ENCODE measurements at places on chromosomes 3 and 15.

DNA sequence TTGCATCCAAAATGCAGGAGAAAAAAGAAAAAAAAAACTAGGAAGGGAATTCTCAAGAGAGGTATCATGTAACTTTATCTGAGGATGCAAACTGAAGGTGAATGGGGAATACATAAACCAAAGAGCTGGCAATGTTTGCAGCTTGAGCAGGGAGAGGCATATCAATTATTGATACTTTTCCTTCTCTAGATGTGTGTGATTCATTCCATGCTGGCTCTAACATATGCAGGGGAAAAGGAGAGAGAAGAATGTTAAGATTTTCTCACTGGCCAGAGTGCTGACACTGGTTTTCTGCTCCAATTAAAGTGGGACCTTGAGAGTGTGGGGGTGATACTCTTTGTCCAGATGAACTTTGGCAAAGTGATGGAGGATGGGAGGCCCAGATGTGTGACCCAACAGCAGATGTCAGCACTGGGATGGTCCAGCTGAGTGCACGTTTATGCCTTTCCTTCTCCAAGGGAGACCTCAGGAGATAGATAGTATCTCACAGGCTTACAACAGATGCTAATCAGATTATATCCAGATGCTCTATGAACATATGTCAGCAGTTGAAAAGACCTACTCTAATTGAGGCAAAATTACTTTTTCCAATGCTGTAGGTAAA is 50.0 kb upstream of the PSMD6 start:
- no peak overlapping the region for H3K4me3 ChIP-seq
- no peak overlapping the region for H3K27ac ChIP-seq
- no peak for DNase-seq
- no peaks in the 10 kb centered on the region for H3K36me3 ChIP-seq

DNA sequence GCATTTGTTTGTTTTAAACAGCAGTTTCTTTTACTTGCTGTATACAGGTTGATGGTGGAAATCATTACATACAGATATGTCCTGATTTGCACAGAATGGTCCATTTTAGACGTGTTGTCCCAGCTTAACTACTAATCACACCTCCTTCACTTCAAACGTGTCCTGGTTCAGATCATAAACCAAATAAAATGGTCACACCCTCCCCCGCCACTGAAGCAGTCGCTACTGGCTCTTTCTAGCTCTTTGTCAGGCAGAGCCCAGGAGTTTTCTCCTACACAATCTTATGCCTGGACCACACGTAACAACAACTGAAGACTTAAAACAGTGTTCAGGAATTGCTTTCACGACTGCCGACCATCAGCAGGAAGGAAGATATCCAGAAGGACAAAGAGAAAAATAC is 73.6 kb downstream of the MESD start:
- no peaks in the 10 kb centered on the region for H3K4me1 ChIP-seq
- H3K27me3 ChIP-seq, result no peaks in the 10 kb centered on the region
- no peaks in the 10 kb centered on the region for H3K36me3 ChIP-seq

GRCh38 chr3:148090156-148090555 is 607.5 kb upstream of the AGTR1 start:
- H3K27me3 ChIP-seq, result no peaks in the 10 kb centered on the region
- H3K4me1 ChIP-seq, result no peaks in the 10 kb centered on the region
- no peak overlapping the region for H3K4me3 ChIP-seq
- no peaks in the 10 kb centered on the region for H3K36me3 ChIP-seq
- DNase-seq, result no peak
- H3K27ac ChIP-seq, result no peak overlapping the region

DNA sequence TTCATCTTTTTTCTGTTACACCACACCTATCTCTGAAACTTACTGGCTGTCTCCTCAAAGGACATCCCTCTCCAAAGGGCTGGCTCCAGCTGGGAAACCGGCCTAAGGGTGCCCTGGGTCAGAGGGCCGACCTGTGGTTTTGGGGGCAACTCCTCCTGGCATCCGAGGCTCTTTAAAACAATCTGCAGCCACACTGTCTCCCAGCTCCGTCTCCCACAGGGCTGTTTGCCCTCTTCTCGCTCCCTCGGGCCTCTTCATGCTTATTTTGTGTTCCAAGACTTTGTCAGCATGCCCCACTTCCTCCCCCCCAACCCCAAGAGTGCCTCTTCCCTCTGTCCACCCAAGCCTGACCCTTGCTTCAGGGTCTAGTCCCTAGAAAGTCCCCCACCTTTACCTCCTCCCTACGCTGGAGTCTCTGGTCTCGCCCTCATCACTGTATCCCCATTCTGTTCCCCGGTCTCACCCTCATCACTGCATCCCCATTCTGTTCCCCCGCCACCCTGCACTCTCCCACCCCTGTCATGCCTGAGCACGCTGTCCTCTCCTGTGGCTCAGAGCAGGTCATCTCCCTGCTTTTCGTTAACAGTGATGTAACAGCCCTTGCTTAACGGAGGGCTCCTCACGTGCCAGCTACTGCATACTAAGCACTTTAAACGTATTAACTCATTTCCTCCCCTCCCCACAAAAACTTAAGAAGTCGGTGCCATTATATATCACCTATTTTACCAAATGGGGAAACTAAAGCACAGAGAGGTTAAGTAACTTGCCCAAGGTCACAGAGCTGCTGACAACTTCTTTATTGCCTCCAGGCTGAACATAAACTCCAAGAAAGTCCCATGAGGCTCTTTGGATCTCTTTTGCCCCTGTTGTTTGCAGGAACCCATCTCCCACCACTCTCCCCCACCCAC is 1.1 kb upstream of the CSK start:
- no peaks in the 10 kb centered on the region for H3K36me3 ChIP-seq
- no peak for DNase-seq
- no peaks in the 10 kb centered on the region for H3K27me3 ChIP-seq
- H3K27ac ChIP-seq, result peak overlapping the region; percentile 98
- H3K4me1 ChIP-seq, result peaks cover 76% of the 10 kb centered on the region

DNA sequence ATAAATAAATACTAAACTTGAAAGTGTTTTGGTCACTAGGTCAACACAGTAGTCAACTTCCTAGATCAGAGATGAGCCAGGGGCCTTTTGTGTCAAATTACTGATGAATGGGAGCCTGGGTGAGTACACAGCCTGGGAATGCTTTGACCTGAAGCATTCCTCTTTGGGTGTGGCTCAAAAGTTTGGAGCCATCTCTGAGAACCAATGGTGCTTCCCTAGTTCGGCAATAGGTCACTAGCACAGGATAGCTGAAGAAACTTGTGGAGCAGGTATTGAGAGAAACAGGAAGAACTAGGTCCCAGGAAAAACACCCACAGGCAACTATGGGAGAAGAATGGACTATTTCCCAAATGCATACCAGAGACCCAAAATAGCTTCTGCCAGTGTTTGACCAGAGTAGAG is 56.6 kb upstream of the PLXND1 start:
- H3K27ac ChIP-seq, result no peak overlapping the region
- H3K4me3 ChIP-seq, result no peak overlapping the region
- DNase-seq, result no peak
- H3K4me1 ChIP-seq, result peaks cover 15% of the 10 kb centered on the region
- H3K27me3 ChIP-seq, result no peaks in the 10 kb centered on the region

GRCh38 chr15:84631706-84632272 is 22.3 kb downstream of the WDR73 start:
- H3K27ac ChIP-seq, result peak overlapping the region; percentile 85
- H3K4me1 ChIP-seq, result peaks cover 39% of the 10 kb centered on the region
- no peak for DNase-seq
- no peaks in the 10 kb centered on the region for H3K27me3 ChIP-seq
- H3K4me3 ChIP-seq, result peak overlapping the region; percentile 73
- peaks cover 6% of the 10 kb centered on the region for H3K36me3 ChIP-seq

DNA sequence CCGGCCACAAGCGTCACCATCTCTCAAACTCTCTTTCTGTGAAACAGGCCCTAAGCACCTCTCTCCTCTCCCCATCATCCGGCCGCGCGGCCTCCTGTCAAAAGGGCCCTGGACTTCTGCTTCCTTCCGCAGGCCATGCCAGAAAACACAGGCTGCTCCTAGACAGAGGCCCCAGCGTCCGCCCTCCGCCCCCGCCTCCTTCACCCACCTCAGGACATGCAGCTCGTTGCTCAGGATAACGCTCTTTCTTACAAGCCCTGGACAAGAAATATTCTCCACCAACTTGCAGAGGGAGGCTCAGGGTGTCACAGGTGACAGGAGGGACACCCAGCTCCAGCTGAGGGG is 212.0 kb downstream of the XXYLT1 start:
- no peak overlapping the region for H3K4me3 ChIP-seq
- H3K27me3 ChIP-seq, result no peaks in the 10 kb centered on the region
- H3K36me3 ChIP-seq, result no peaks in the 10 kb centered on the region
- no peak overlapping the region for H3K27ac ChIP-seq
- DNase-seq, result no peak

DNA sequence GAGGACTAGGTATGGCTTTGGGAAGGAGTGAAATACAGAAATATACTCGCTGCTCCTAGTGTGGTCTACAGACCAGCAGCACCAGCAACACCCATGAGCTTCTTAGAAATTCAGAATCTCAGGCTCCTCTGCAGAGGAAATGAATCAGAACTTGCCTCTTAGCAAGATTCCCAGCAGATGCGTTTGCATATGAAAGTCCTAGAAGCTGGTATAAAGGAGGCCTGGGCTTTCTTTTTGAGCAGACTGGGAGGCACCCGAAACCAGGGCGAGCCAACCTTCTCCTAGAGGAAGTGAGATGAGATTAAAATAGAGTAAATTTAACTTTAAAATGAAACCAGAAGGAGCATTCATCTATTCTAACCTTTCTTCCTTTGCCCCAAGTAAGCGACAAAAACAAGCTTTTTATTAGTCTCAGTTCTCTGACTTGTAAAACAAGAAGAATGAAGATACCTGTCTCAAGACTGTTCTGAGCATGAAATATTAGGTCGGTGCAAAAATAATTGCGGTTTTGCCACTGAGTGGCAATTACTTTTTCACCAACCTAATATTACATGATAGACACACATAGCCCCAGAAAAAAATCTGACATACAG is 140.0 kb downstream of the PDZRN3 start:
- H3K4me3 ChIP-seq, result no peak overlapping the region
- no peak for DNase-seq
- no peak overlapping the region for H3K27ac ChIP-seq
- H3K36me3 ChIP-seq, result no peaks in the 10 kb centered on the region
- H3K4me1 ChIP-seq, result peaks cover 7% of the 10 kb centered on the region
- H3K27me3 ChIP-seq, result no peaks in the 10 kb centered on the region

GRCh38 chr3:142963516-142964448 is at the start of gene PAQR9:
PAQR9 (minus strand) TSS chr3:142963674; CDS start chr3:142963336, 338 bp downstream.
- H3K27ac ChIP-seq, result no peak within 1 kb of the TSS
- H3K36me3 ChIP-seq, result no peaks in the 10 kb centered on the region
- H3K27me3 ChIP-seq, result peaks cover 9% of the 10 kb centered on the region

- DNase-seq, result no peak
- H3K4me1 ChIP-seq, result peaks cover 22% of the 10 kb centered on the region
- no peaks in the 10 kb centered on the region for H3K27me3 ChIP-seq
- no peaks in the 10 kb centered on the region for H3K36me3 ChIP-seq
Measured at GRCh38 chr3:196611761-196612483, 27.6 kb upstream of the NRROS start.

- no peaks in the 10 kb centered on the region for H3K27me3 ChIP-seq
- no peaks in the 10 kb centered on the region for H3K36me3 ChIP-seq
- H3K4me1 ChIP-seq, result no peaks in the 10 kb centered on the region
- no peak overlapping the region for H3K4me3 ChIP-seq
- H3K27ac ChIP-seq, result no peak overlapping the region
Measured at GRCh38 chr3:102353148-102353547, 81.7 kb upstream of the ZPLD1 start.

- no peak overlapping the region for H3K27ac ChIP-seq
- no peaks in the 10 kb centered on the region for H3K36me3 ChIP-seq
Measured at GRCh38 chr3:18591120-18591519, 166.0 kb upstream of the SATB1 start.

DNA sequence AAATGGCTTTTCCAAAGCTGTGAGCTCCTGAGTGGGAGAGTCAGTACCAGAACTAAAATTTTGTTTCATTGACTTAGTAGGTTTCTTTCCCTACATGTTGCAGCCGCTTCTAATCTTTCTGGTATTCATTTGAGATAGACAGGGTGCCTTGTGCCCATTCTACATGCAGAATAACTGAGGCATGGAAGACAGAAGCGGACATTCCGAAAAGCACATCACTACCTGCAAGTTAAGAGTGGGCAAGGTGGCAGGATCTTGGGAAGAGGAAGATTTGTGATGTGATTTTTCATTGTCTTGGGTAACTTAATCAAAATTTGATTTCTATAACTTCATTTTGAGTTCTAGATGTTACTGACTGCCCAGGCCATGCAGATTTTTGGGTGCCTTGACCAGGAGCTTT is 2.0 kb downstream of the MAP2K5 start:
- no peaks in the 10 kb centered on the region for H3K36me3 ChIP-seq
- no peak overlapping the region for H3K4me3 ChIP-seq
- DNase-seq, result no peak
- H3K4me1 ChIP-seq, result peaks cover 30% of the 10 kb centered on the region
- no peaks in the 10 kb centered on the region for H3K27me3 ChIP-seq

- DNase-seq, result no peak
- H3K27me3 ChIP-seq, result no peaks in the 10 kb centered on the region
- no peaks in the 10 kb centered on the region for H3K4me1 ChIP-seq
- H3K4me3 ChIP-seq, result no peak overlapping the region
Measured at GRCh38 chr3:170976190-170976519, 50.4 kb downstream of the SLC2A2 start.

DNA sequence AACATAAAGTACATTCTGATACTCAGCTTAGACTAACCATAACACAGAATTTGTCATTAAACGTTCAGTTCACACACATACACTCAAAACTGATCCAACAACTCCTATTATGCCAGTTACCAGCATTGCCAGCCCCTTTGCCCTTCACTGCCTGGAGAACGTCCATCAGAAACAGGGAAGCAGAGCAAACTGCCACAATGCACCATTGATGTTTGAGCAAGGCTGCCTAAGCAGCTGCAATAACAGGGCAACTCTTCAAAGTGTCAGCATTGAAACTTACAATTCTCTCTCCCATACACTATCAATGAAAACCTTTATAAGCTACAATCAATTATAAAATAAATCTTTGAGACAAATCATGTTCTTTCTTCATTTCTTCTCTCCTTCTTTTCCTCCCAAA is 85.1 kb downstream of the ZBTB20 start:
- DNase-seq, result no peak
- H3K4me3 ChIP-seq, result no peak overlapping the region
- no peaks in the 10 kb centered on the region for H3K36me3 ChIP-seq
- no peaks in the 10 kb centered on the region for H3K4me1 ChIP-seq

DNA sequence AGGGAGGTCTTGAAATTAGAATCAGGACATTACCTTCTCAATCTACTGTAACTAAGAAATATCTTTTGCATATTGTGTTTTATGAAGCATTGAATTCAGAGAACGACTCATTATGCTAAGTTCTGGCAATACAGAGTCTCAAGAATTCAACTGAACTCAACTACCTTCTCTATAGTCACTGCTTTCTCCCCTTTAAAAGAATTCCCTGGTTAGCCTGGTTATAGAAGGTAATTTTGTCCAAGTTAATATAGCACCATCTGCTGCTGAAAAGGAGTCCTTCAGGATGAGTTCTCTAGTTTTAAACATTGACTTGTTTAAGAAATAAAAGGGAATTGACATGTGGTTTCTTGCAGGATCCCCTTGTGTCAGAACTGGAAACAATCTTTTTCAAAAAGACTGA is 60.2 kb downstream of the IL16 start:
- H3K36me3 ChIP-seq, result no peaks in the 10 kb centered on the region
- no peak overlapping the region for H3K4me3 ChIP-seq
- H3K4me1 ChIP-seq, result no peaks in the 10 kb centered on the region
- H3K27ac ChIP-seq, result no peak overlapping the region
- DNase-seq, result no peak

Data from upper lobe of left lung (tissue), 6 donors.